ENCODE measurements at places on chromosomes 5 and 9. TPM values are rescaled to one million over a fixed set of nuclear protein-coding genes. Genes with fewer than 3 reads are reported as not detected.
A peak's percentile ranks its signal among the peaks of the same experiment; 100 is the strongest.

- H3K4me3 ChIP-seq = no peak overlapping the region
- H3K4me1 ChIP-seq = no peaks in the 10 kb centered on the region
- no peak overlapping the region for H3K27ac ChIP-seq
- DNase-seq = no peak
- no peaks in the 10 kb centered on the region for H3K27me3 ChIP-seq
Observed at GRCh38 chr5:127046343-127047072, 16.1 kb upstream of the MARCHF3 start.

DNA sequence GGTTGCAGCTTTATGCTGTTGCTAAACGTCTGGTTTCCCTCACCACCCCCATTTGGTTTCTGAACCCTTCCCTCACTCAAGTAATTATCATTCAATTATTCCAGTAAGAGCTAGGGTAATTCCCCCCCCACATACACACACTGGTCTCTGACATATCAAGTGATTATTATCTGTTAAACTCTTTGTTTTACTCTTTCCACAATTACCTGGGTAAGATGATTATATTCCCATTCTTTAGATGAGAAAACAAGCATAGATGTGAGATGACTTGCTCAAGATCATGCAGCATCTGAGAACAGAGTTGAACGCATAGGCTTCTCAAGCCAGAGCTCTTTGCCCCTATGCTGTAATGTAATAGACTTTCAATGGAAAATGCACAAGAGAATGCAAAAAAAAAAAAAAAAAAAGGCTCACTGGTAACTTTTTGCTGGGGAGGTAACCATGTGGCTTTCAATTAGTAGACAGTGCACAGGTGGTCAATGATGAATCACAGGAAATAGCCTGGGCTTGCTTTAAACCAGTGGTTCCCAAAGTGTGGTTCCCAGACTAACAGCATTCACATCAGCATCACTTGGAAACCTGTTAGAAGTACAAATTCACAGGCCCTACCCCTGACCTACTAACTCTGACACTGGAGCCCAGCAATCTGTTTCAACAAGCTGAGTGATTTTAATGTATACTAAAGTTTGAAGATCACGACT, 87.6 kb downstream of the PIK3R1 start:
- H3K4me3 ChIP-seq = no peak overlapping the region
- peak overlapping the region; percentile 51 for H3K27ac ChIP-seq
- no peak for DNase-seq
- H3K36me3 ChIP-seq = peaks cover 9% of the 10 kb centered on the region
- no peaks in the 10 kb centered on the region for H3K27me3 ChIP-seq
- H3K4me1 ChIP-seq = peaks cover 30% of the 10 kb centered on the region

DNA sequence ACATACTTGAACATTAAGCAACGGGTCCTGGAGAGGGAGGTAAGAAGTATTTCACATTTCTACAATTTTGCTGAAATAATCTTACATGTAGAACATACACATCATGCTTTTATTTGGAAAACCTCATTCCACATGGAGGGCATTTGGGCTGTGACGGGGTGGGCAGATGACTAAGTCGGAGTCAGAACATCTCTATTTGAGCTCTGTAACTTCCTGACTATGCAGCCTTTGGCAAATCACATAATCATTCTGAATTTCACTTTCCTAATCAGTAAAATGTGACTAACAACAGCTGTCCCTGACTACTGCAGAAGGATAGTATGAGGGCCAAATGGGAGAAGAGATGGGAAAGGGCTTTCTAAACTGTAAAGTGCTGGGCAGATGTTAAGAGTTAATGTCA, 17.1 kb upstream of the IL6ST start:
- no peaks in the 10 kb centered on the region for H3K27me3 ChIP-seq
- peak overlapping the region; percentile 33 for H3K4me3 ChIP-seq
- peaks cover 42% of the 10 kb centered on the region for H3K4me1 ChIP-seq
- peaks cover 7% of the 10 kb centered on the region for H3K36me3 ChIP-seq
- DNase-seq = peak; percentile 65
- H3K27ac ChIP-seq = peak overlapping the region; percentile 77

DNA sequence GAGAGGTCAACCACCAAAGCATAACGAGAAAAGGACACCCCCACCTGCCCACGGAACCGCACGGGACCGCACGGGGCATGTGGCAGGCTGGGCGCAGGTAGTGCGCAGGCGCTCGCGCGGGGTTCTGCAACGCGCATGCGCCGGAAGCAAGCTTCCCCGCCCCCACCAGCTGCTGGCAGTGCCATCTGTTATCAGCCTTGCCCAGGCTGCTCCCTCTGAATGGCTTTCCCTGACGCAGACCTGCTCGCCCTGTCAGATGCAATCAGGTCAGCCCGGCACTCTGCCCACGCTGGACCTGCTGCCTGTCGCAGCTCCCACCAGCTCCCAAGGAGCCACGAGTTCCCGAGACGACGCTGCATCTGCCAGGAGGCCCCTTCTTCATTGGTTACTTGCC, 22.8 kb downstream of the PTCH1 start:
- H3K36me3 ChIP-seq = no peaks in the 10 kb centered on the region
- H3K4me3 ChIP-seq = peak overlapping the region; percentile 75
- no peaks in the 10 kb centered on the region for H3K27me3 ChIP-seq
- H3K27ac ChIP-seq = peak overlapping the region; percentile 90
- H3K4me1 ChIP-seq = peaks cover 47% of the 10 kb centered on the region
- DNase-seq = no peak

DNA sequence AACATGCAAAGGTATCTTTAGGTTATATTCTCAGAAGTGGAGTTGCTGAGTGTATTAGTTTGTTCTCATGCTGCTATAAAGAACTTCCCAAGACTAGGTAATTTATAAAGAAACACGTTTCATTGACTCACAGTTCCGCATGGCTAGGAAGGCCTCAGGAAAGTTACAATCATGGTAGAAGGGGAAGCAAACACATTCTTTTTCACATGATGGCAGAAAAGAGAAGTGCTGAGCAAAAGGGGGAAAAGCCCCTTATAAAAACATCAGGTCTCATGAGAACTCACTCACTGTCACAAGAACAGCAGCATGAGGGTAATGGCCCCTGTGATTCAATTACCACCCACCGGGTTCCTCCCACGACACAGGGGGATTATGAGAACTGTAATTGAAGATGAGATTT, 163.6 kb upstream of the PRLR start:
- H3K27ac ChIP-seq = no peak overlapping the region
- no peak for DNase-seq
- H3K4me3 ChIP-seq = no peak overlapping the region

DNA sequence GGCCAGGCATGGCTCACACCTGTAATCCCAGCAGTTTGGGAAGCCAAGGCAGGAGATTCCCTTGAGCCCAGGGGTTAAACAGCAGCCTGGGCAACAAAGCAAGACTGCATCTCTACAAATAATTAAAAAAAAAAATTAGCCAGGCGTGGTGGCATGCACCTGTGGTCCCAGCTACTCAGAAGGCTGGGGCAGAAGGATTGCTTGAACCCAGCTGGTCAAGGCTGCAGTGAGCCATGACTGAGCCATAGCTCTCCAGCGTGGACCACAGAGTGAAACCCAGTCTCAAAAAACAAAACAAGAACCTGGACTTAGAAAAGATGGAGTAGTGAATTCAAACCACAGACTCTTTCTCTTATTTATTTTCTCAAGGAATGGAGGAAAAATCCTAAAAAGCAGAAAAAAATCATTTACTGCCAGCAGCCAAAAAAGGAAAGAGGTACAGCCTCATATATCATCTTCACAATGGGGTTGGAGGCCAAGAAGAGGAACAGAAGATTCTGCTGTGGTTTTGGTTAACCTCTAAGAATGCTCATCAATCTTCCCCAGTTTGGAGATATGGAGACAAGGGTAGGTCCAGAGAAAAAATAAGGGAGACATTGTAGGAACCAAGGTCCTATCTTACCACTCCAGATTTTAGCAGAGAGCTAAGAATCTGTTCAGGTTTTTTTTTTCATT, 40.0 kb upstream of the MYO10 start:
- DNase-seq = no peak
- no peaks in the 10 kb centered on the region for H3K36me3 ChIP-seq
- peaks cover under 1% of the 10 kb centered on the region for H3K27me3 ChIP-seq
- H3K4me3 ChIP-seq = no peak overlapping the region
- H3K27ac ChIP-seq = no peak overlapping the region

GRCh38 chr5:124655921-124656511, 90.4 kb downstream of the ZNF608 start:
- H3K36me3 ChIP-seq = no peaks in the 10 kb centered on the region
- peaks cover 28% of the 10 kb centered on the region for H3K27me3 ChIP-seq
- no peak overlapping the region for H3K27ac ChIP-seq
- no peak for DNase-seq
- no peak overlapping the region for H3K4me3 ChIP-seq

GRCh38 chr5:134184155-134185135, 7.7 kb upstream of the SKP1 start:
- H3K36me3 ChIP-seq = no peaks in the 10 kb centered on the region
- no peak overlapping the region for H3K4me3 ChIP-seq
- no peak overlapping the region for H3K27ac ChIP-seq
- H3K27me3 ChIP-seq = no peaks in the 10 kb centered on the region
- no peaks in the 10 kb centered on the region for H3K4me1 ChIP-seq

GRCh38 chr5:37533851-37534250, 154.7 kb downstream of the WDR70 start:
- no peak overlapping the region for H3K4me3 ChIP-seq
- no peak for DNase-seq
- no peaks in the 10 kb centered on the region for H3K27me3 ChIP-seq

GRCh38 chr9:3035579-3036332, 191.9 kb upstream of the PUM3 start:
- H3K4me1 ChIP-seq = no peaks in the 10 kb centered on the region
- no peak for DNase-seq
- no peaks in the 10 kb centered on the region for H3K36me3 ChIP-seq
- H3K27me3 ChIP-seq = peaks cover 10% of the 10 kb centered on the region
- no peak overlapping the region for H3K4me3 ChIP-seq

GRCh38 chr5:94524841-94525697, 93.3 kb downstream of the KIAA0825 start:
- no peaks in the 10 kb centered on the region for H3K36me3 ChIP-seq
- no peaks in the 10 kb centered on the region for H3K27me3 ChIP-seq
- H3K27ac ChIP-seq = no peak overlapping the region

DNA sequence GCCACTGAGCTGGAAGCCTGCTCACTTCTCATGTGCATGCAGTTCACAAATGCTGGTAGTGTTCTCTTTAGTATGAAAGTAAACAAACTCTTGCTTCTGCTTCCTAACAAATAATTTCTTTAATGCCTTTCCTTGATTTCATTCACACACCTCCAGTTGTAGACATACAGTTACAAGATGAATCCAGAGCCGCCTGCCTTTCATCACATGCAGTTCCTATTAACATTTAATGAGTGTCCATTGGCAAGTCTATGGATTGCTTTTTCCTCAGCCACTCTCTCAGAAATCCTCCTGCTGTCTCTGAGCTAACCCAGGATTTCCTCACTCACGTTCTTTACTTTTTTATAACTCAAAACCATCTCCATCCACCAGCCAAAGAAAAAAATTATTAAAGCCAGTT, 408.6 kb downstream of the BNC2 start:
- no peak overlapping the region for H3K27ac ChIP-seq
- H3K36me3 ChIP-seq = no peaks in the 10 kb centered on the region
- no peak for DNase-seq
- H3K4me3 ChIP-seq = no peak overlapping the region

GRCh38 chr9:35954942-35955546, 2.9 kb downstream of the OR2S2 start:
- H3K4me1 ChIP-seq = no peaks in the 10 kb centered on the region
- DNase-seq = peak; percentile 73
- H3K36me3 ChIP-seq = no peaks in the 10 kb centered on the region
- no peak overlapping the region for H3K27ac ChIP-seq
- H3K4me3 ChIP-seq = no peak overlapping the region

DNA sequence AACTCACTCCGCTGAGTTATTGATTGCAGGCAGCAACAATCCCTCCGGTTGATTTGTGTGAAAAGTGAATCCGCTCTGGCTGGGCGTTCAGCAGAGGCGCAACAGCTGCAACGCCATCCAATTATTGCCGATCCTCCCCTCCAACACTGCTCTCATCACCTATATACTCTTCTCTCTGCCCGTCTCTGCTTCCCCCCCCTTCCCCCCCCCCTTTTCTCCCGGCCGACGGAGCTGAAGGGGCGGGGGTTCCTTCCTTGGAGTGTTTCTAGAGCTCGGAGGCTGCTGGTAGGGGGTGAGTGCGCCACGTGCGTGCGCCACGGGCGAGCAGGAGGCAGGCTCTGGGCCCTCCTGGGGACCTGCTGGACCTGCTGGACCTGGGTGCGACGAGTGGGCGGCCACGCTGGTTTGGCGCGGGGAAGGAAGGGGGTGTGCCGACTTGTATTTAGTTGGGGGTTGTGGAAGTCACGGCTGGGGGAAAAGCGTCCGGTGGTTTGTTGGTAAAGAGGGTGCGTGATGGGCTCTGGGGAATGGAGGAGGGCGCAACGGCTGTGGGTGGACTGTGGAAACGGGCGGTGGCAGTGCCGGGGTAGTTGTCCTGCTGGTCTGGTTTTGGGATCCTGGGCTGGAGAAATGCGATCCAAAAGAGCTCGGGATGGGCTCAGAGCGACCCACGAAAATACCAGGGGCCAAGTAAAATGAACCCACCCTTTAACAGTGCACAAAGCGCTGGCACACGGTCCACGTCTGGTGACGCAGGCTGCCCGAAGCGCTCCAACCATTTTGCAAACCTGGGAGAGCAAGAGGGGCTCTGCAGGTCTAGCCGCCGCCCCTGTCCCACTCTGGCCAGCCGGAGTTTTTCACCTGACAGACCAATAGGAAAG, 6.4 kb upstream of the MEF2C start:
- DNase-seq = no peak
- no peak overlapping the region for H3K27ac ChIP-seq
- no peak overlapping the region for H3K4me3 ChIP-seq
- peaks cover 47% of the 10 kb centered on the region for H3K27me3 ChIP-seq
- no peaks in the 10 kb centered on the region for H3K36me3 ChIP-seq

DNA sequence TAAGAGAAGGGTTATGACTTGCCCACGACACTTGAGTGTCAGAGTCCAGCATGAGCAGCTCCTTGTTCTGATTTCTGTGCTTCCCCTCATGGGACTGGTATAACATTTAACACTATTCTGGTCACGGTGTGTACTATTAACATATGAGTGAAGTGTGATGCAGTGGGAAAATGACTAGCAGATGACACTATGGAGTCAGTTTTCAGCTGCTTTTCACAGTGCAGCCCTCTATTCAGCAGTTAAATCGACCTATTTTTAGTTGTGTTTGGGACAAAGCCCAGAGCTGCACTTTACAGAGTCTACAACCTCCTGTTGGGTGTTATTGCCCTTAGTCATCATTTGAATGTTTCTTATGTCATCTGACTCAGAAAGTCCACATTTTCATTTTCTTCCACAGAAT, 59.1 kb downstream of the CHSY3 start:
- H3K36me3 ChIP-seq = no peaks in the 10 kb centered on the region
- H3K27ac ChIP-seq = no peak overlapping the region
- no peaks in the 10 kb centered on the region for H3K4me1 ChIP-seq

- no peak overlapping the region for H3K4me3 ChIP-seq
- no peak overlapping the region for H3K27ac ChIP-seq
- H3K27me3 ChIP-seq = no peaks in the 10 kb centered on the region
- peaks cover 21% of the 10 kb centered on the region for H3K4me1 ChIP-seq
- no peak for DNase-seq
- H3K36me3 ChIP-seq = peaks cover 3% of the 10 kb centered on the region
Observed at GRCh38 chr9:137398561-137399468, 24.1 kb downstream of the EXD3 start.

RECK gene
- total RNA-seq = 8.5 TPM

CDKN2B gene
- not detected for total RNA-seq

DPYSL3 gene
- 0.12 TPM for total RNA-seq

DMRT2 gene
- not detected for total RNA-seq

HTR4 gene
- not detected for total RNA-seq

NEURL1B gene
- total RNA-seq = 0.64 TPM

TTC39B gene
- 46.4 TPM for total RNA-seq

PKD2L2 gene
- total RNA-seq = not detected

PCDHGA12 gene
- not detected for total RNA-seq

Data from activated naive CD4-positive, alpha-beta T cell treated with anti-CD3 and anti-CD28 coated beads for 36 hours (primary cell).